Posterior cingulate gyrus (tissue), 11 donors: ENCODE measurements at places on chromosomes 5 and 9.

GRCh38 chr9:129385211-129385934 is 207.3 kb upstream of the IER5L start:
- DNase-seq = no peak

GRCh38 chr5:143259254-143259605 is 144.3 kb downstream of the NR3C1 start:
- DNase-seq = no peak

- DNase-seq = no peak
Measured at GRCh38 chr9:68706363-68707201, 1.5 kb downstream of the PIP5K1B start.

- peak; percentile 64 for DNase-seq
Measured at GRCh38 chr9:128099932-128100491, 27.5 kb downstream of the PTGES2 start.

DNA sequence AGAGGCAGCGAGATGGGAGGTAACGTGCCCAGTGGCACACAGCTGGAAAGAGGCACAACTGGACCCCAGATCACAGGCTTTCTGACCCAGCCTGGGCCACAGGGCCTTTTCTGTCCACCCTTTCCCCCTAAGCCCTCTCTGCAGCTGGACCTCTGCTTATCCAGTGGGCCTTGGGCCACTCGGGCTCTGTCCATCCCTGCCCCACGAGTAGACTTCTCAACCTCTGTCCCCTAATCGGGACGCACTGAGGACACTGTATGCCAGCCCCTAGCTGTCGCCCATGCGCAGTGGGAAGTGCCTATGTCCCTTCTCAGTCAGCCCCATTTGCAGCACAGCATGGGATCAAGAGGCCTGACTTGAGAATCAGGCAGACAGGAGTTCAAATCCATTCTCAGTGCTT is 65.6 kb upstream of the NEURL1B start:
- no peak for DNase-seq

DNA sequence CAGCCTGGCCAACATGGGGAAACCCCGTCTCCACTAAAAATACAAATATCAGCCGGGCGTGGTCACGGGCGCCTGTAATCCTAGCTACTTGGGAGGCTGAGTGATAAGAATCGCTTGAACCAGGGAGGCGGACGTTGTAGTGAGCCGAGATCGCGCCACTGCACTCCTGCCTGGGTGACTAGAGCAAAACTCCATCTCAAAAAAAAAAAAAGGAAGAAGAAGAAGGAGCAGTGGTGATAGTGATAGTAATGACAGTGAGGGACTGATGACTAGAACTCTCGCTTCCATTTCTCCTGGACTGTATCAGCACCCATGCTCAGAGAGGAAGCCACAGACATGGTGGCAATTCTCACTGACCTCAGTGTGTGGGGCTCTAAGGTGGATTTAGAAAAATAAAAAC is 52.6 kb upstream of the CLINT1 start:
- DNase-seq = no peak

GRCh38 chr5:565782-566440 is 41.7 kb upstream of the SLC9A3 start:
- no peak for DNase-seq
